Heart left ventricle (tissue), 16 donors: ENCODE measurements at places on chromosomes 13 and 19. TPM values are rescaled to one million over a fixed set of nuclear protein-coding genes. Genes with fewer than 3 reads are reported as not detected.

TBXA2R gene
- 2.2 TPM for polyA plus RNA-seq

LHFPL6 gene
- polyA plus RNA-seq = 40.7 TPM

- H3K27ac ChIP-seq = peak overlapping the region; percentile 98
- peaks cover 9% of the 10 kb centered on the region for H3K36me3 ChIP-seq
- H3K4me1 ChIP-seq = peaks cover 88% of the 10 kb centered on the region
- H3K4me3 ChIP-seq = peak overlapping the region; percentile 43
These were observed 5.0 kb downstream of the LYL1 start for GRCh38 chr19:13097463-13098258.

GRCh38 chr19:27774337-27774736 is 1438.6 kb downstream of the UQCRFS1 start:
- H3K27ac ChIP-seq = no peak overlapping the region
- H3K4me3 ChIP-seq = no peak overlapping the region
- H3K27me3 ChIP-seq = no peaks in the 10 kb centered on the region
- DNase-seq = no peak
- H3K36me3 ChIP-seq = peaks cover 3% of the 10 kb centered on the region
- H3K4me1 ChIP-seq = no peaks in the 10 kb centered on the region

DNA sequence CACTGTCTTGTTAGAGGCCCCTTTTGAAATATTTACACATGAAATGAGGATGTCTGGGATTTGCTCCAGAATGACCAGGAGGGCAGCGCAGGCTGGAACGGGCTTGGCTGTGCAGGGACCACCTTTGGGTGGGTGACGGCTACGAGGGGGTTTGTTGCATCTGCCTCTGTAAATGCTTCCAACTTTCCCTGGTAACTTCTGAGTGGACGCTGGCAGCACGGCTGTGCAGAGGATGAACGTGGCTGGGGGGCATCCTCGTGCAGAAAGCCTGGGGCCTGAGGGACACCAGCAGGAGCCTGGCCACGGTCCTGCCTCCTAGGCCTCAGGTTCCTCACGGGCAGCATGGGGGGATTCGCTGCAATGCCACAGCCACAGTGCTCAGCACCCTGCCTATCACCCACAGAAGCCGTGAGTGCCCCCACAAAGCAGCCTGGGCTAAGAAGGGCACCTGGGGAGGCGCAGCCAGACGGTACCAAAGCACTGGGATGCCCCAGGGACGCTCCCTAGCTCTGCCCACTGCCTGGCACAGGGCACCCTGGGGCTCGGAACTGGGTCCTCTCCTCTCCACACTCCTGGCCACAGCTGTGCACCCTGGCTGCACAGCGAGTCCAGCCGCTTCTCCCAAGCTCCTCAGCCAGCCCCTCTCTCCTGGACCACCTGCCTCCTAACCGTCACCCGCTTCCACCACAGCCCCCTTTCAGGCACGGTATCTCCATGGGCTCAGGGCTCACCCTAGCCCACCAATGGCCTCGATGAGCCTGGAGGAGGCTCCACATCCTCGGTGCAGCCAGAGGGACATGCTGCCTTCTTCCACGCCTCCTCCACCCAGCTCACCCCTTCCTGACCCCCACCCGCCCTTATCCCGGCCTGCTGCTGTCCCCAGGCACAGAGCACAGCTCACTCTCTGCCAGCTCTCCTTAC is 44.5 kb downstream of the MLLT1 start:
- H3K27ac ChIP-seq = peak overlapping the region; percentile 88
- no peak for DNase-seq
- no peak overlapping the region for H3K4me3 ChIP-seq
- no peaks in the 10 kb centered on the region for H3K27me3 ChIP-seq

MAP4K1 gene
- polyA plus RNA-seq = 0.69 TPM

CLDND2 gene
- not detected for polyA plus RNA-seq

CD22 gene
- 0.36 TPM for polyA plus RNA-seq

DNA sequence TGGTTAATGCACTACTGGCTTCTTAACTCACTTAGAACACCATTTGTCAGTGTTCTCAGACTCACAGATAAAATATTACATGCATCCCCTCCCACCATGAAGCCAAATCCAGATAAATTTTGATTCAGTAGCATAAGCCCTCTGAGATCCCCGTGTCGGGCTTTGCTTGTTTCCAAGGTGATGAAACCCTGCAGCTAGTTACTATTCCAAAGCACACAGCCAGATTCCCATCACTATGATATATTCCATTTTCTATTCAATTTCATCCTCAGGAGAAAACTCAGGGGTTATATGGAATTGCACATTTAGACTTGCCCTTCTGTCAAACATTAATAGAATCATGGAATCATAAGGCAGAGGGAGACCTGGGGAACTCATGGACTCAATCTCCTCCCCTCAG is 9.4 kb upstream of the FAM124A start:
- H3K27ac ChIP-seq = no peak overlapping the region
- H3K4me1 ChIP-seq = no peaks in the 10 kb centered on the region
- no peak overlapping the region for H3K4me3 ChIP-seq
- no peaks in the 10 kb centered on the region for H3K36me3 ChIP-seq

DNA sequence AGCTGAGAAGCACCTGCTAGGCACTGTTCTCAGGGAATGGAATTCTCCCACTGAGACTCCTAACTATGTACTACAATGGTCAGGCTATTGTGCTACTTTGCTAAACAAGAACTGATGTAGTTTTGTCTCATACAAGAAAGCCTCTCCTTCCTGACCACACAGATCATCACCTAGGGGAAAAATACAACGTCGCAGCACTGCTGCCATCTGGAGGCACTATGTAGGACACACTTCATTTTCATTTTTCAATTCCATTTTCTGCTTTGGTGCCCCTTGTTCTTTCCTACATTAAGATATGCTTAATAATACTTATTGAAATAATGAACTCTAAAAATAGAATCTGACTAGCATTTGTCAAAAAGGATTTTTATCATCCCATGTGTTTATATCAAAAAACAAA is 21.1 kb downstream of the PROSER1 start:
- H3K27me3 ChIP-seq = no peaks in the 10 kb centered on the region
- H3K4me1 ChIP-seq = no peaks in the 10 kb centered on the region
- no peak for DNase-seq
- H3K27ac ChIP-seq = no peak overlapping the region
- H3K36me3 ChIP-seq = peaks cover 98% of the 10 kb centered on the region

- no peak overlapping the region for H3K4me3 ChIP-seq
- no peak overlapping the region for H3K27ac ChIP-seq
- no peak for DNase-seq
- no peaks in the 10 kb centered on the region for H3K27me3 ChIP-seq
- H3K4me1 ChIP-seq = no peaks in the 10 kb centered on the region
These were observed 7.7 kb upstream of the ZNF611 start for GRCh38 chr19:52742516-52742915.

GRCh38 chr13:49240017-49240416 is 7.7 kb upstream of the CDADC1 start:
- H3K27me3 ChIP-seq = no peaks in the 10 kb centered on the region
- H3K4me1 ChIP-seq = no peaks in the 10 kb centered on the region
- DNase-seq = no peak
- no peak overlapping the region for H3K27ac ChIP-seq

DNA sequence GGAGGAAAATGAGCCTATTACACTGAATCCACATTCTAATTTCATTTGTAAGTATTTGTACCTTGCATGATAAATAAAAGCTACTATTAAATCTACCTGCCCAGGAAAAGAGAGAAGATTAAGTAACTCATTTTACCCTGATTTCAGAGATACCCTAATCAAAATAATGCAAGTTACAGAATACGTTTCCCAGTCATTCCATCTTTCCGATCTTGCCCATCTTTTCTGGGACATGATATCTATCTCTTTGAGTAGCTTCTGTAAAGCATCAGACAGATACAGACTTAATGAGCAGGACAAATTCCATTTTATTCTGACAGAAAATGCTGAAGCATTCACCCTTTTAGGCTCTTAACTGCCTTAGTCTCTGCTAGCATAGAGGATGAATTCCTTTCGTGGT is 56.6 kb downstream of the SPRY2 start:
- H3K27ac ChIP-seq = no peak overlapping the region
- DNase-seq = no peak
- no peaks in the 10 kb centered on the region for H3K36me3 ChIP-seq
- H3K4me1 ChIP-seq = no peaks in the 10 kb centered on the region
- no peak overlapping the region for H3K4me3 ChIP-seq
- H3K27me3 ChIP-seq = no peaks in the 10 kb centered on the region

DNA sequence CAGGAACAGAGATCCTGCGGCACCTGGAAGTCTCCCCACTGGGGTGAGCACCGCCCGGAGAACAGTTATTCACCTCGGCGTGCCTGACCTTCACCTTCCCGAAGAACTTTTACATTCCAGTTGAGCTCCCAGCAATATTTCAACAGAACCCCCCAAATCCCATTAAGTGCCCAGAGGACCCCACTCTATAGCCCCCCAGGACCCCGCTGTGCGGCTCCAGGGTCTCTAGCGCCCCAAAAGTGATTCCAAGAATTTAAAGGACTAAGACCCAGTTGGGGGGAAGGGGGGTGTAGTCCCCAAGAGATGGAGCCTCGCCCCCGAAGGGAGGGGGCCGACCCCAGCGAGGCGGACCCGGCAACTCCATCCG is 480 bp downstream of the GPR108 start:
- H3K27me3 ChIP-seq = no peaks in the 10 kb centered on the region
- H3K4me1 ChIP-seq = peaks cover 37% of the 10 kb centered on the region
- DNase-seq = no peak
- peak overlapping the region; percentile 89 for H3K4me3 ChIP-seq
- peak overlapping the region; percentile 98 for H3K27ac ChIP-seq

- H3K27me3 ChIP-seq = peaks cover 6% of the 10 kb centered on the region
- H3K4me3 ChIP-seq = no peak overlapping the region
- no peak for DNase-seq
- H3K4me1 ChIP-seq = no peaks in the 10 kb centered on the region
- H3K27ac ChIP-seq = no peak overlapping the region
These were observed 12.0 kb upstream of the TNFSF11 start for GRCh38 chr13:42561752-42562467.

DNA sequence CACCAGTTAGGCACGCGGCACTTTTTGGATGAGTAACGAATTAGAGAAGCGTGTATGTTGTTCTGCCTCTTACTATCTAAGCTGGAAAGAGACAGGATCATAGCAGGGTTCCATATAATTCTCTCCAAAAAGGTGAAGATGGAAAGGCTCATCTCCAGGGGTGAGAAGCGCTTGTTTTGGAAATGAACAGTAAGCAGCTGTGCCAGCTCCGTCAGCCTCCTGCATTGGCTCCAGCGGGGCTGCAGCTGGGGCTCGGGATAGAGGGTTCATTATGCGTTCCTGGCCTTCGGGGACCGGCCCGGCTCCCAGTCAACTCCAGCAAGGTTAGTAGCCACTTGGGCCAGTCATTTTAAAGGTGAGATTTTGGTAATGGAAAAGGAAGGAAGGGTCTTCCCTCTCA is 155.5 kb downstream of the COL4A1 start:
- no peaks in the 10 kb centered on the region for H3K27me3 ChIP-seq
- no peak for DNase-seq
- H3K4me3 ChIP-seq = no peak overlapping the region
- peaks cover 87% of the 10 kb centered on the region for H3K36me3 ChIP-seq
- no peak overlapping the region for H3K27ac ChIP-seq

- H3K4me1 ChIP-seq = no peaks in the 10 kb centered on the region
- no peak overlapping the region for H3K4me3 ChIP-seq
- H3K27ac ChIP-seq = no peak overlapping the region
- no peaks in the 10 kb centered on the region for H3K36me3 ChIP-seq
These were observed 14.7 kb downstream of the CCDC169 start for GRCh38 chr13:36282821-36283432.

GRCh38 chr13:78201411-78201810 is 282.8 kb upstream of the EDNRB start:
- no peak overlapping the region for H3K27ac ChIP-seq
- no peak for DNase-seq
- no peak overlapping the region for H3K4me3 ChIP-seq
- no peaks in the 10 kb centered on the region for H3K36me3 ChIP-seq

GRCh38 chr19:575527-576506 is 3.4 kb downstream of the BSG start:
- H3K4me1 ChIP-seq = peaks cover 25% of the 10 kb centered on the region
- H3K4me3 ChIP-seq = peak overlapping the region; percentile 97
- H3K27me3 ChIP-seq = no peaks in the 10 kb centered on the region
- DNase-seq = peak; percentile 82
- peak overlapping the region; percentile 93 for H3K27ac ChIP-seq
